ENCODE measurements at places on chromosomes 1 and 21. TPM values are rescaled to one million over a fixed set of nuclear protein-coding genes. Genes with fewer than 3 reads are reported as not detected.

DRAXIN gene
- total RNA-seq = 0.06 TPM

UBL4B gene
- not detected for total RNA-seq

PTPRC gene
- total RNA-seq = not detected

AIRE gene
- total RNA-seq = not detected

RGSL1 gene
- total RNA-seq = not detected

KRTAP24-1 gene
- not detected for total RNA-seq

USF1 gene
- total RNA-seq = 49.0 TPM

TRIM33 gene
- 9.6 TPM for total RNA-seq

KCNN3 gene
- total RNA-seq = 0.05 TPM

RNF207 gene
- total RNA-seq = 13.8 TPM

CD160 gene
- 0.05 TPM for total RNA-seq

CAMTA1 gene
- total RNA-seq = 65.8 TPM

CPT2 gene
- total RNA-seq = 9.3 TPM

NBPF4 gene
- total RNA-seq = 0.08 TPM

GLMP gene
- 42.9 TPM for total RNA-seq

LCA5L gene
- total RNA-seq = 1.3 TPM

THEM5 gene
- 0.06 TPM for total RNA-seq

C4BPB gene
- total RNA-seq = 1.5 TPM

CFAP45 gene
- 0.55 TPM for total RNA-seq

IGSF3 gene
- total RNA-seq = 15.6 TPM

EXO1 gene
- total RNA-seq = 22.2 TPM

Measured in A549 treated with AZD2906 at 1 μM for 4 hours (cell line).